Coronary artery (tissue), 2 donors: ENCODE measurements at places on chromosomes 1 and 21.
A peak's percentile ranks its signal among the peaks of the same experiment; 100 is the strongest.

GRCh38 chr1:24704411-24705259, 40.6 kb upstream of the CLIC4 start:
- DNase-seq: no peak

DNA sequence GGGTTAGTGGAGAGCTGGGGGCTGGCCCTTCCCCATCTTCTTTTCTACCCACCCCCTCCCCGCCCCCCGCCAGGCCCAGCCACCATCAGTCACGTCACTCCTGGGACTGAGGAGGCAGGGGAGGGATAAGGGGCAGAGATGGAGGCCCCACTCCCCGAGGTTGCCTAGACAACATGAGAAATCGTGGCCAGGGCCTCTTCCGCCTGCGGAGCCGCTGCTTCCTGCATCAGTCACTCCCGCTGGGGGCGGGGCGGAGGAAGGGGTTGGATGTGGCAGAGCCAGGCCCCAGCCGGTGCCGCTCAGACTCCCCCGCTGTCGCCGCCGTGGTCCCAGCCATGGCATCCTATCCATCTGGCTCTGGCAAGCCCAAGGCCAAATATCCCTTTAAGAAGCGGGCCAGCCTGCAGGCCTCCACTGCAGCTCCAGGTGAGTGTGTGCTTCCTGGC, 1.2 kb downstream of the AMPD2 start:
- DNase-seq: peak; percentile 97

GRCh38 chr1:244231572-244232315, 180.7 kb downstream of the ZBTB18 start:
- DNase-seq: no peak

- no peak for DNase-seq
Observed at GRCh38 chr1:27690183-27690582, 18.2 kb upstream of the IFI6 start.

DNA sequence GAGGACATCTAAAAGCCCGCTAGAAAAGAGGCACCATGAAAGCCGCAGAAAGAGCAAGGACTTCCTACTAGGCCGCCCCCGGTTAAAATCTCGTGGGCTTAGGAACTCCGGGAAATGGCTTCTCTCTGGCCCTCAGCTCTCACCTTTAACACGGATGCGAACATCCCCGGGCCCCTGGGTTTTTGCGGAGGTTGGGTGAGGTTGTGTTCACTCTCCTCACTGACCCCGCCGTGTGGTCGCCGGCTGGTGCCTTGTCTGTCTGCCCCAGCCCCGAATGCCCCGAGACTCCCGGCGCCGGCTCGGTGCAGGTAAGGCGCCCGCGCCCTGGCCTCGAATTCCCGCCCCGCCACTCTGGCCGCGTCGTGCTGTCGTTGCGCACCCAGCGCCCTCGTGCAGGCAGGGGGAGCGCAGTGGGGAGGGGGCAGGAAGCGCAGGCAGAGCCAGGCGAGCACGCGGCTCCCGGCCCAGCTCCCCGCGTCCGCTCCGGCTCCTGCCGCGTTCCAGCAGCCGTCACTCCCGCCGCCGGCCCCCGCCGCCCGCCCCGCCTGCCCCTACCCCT, at the start of gene SHISAL2A:
SHISAL2A (plus strand) TSS at position 437 of the 559 bp plus-strand sequence. CDS start 326 bp downstream, outside the sequence.
- no peak for DNase-seq

- no peak for DNase-seq
Observed at GRCh38 chr1:179794669-179795068, 51.6 kb downstream of the FAM163A start.

DNA sequence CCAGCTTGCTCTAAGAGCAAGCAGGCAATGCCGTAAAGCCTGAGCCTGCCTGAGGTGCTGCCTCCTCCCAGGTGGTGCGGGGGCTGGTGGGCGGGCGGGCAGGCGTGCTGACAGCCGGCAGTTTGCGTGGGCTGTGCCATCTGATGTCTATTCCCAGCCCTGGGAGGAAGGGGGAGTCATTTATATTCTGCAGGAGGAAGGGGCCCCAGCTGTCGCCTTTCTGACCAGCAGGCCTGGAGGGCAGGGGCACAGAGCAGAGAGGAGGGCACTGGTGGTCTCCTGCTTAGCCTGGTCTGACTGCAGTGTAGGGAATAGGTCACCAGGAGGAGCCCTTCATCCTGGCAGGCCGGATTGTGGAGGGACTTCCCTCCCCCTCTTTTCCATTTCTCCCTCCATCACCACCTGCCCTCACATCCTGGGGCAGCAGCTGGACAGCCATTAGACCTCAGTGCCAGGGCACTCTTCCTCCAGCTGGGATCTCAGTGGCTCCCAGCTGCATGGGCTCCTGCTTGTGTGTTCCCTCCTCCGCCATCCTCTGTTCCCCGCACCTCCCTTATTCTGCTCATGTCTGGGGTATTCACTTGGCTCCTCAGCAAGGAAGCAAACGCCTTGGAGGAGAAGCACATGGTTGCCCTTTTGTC, 4.4 kb downstream of the CYB561D1 start:
- DNase-seq: no peak

- DNase-seq: no peak
Observed at GRCh38 chr1:112508278-112509004, at the start of gene WNT2B. Gene WNT2B (plus strand): TSS chr1:112508965. CDS start chr1:112509263, 298 bp downstream.

DNA sequence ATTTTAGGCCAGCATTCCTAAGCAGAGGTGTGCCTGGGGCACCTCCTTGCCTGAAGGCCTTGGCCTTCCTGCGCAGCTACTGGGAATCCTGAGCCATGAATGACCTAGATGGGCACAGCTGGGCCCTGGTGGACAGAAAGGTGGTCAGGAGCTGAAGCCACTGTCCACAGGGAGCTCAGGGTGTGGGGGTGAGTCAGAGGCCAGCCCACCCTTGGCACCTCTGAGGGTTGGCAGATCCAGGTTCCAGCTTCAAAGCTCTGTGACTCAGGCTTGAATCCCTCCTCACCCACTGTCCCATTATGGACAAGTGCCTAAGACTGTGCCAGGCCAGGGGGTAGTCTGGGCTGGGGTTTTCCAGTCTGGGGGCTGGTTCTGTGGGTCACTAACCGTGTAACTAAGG, 6.4 kb upstream of the EDN2 start:
- no peak for DNase-seq
